ENCODE measurements at places on chromosomes 3 and 15. TPM values are rescaled to one million over a fixed set of nuclear protein-coding genes. Genes with fewer than 3 reads are reported as not detected.

The AQR gene
- total RNA-seq: 51.4 TPM

The SNX22 gene
- total RNA-seq: 1.5 TPM

GRCh38 chr15:99130765-99131440 is 26.0 kb downstream of the SYNM start:
- DNase-seq: peak; percentile 17

DNA sequence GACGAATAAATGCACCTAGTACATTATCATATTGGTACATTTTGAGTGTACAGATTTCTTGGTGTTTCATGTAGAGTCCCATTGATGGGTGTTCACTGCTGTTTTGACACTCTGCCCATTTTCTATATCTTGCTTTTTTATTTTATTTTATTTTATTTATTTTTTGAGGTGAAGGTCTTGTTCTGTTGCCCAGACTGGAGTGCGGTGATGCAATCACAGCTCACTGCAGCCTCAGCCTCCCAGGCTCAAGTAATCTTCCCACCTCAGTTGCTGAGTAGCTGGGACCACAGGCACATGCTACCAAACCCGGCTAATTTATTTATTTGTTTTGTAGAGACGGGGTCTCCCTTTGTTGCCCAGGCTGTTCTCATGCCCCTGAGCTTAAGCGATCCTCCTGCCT is 44.2 kb downstream of the DNAJC13 start:
- DNase-seq: no peak

GRCh38 chr3:9916734-9917680 is at the start of gene IL17RC:
Gene IL17RC, plus strand, starts transcription at chr3:9917098. Its CDS starts 218 bp downstream, at chr3:9917316.
- DNase-seq: peak; percentile 95

GRCh38 chr3:69020424-69020823 is 6.9 kb upstream of the EOGT start:
- DNase-seq: no peak

GRCh38 chr3:192364316-192364715 is 363.0 kb downstream of the FGF12 start:
- no peak for DNase-seq

- DNase-seq: no peak
Observed at GRCh38 chr15:27094235-27094634, 123.3 kb downstream of the GABRG3 start.

DNA sequence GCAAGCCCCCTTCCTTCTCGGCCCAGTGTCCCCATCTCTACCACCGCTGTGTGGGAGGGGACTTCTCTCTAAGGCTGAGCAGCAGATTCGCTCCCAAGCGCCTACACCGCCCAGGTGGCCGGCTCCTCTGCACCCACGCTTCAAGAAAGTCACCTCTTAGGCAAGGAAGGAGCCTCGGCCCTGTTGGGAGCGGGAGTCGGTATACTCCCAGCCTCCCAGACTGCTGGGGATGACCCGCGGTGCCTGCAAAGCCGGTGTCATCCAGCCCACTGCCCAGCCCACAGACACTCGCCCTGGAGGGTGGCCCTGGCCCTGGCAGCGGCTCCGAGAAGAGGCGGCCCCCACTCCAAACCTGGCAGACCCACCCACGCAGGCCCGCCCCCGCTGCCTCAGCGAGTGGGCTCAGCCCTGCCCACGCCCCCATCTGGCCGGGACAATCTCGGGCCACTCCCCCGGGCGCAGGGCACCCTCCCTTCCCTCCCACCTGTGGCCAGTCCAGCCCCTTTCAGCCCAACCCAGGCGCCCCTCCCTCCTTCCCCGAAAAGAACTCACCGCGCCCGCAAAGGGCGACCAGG is 396 bp downstream of the CHRNB4 start:
- no peak for DNase-seq

- no peak for DNase-seq
Observed at GRCh38 chr3:129399895-129400357, 28.5 kb downstream of the EFCAB12 start.

DNA sequence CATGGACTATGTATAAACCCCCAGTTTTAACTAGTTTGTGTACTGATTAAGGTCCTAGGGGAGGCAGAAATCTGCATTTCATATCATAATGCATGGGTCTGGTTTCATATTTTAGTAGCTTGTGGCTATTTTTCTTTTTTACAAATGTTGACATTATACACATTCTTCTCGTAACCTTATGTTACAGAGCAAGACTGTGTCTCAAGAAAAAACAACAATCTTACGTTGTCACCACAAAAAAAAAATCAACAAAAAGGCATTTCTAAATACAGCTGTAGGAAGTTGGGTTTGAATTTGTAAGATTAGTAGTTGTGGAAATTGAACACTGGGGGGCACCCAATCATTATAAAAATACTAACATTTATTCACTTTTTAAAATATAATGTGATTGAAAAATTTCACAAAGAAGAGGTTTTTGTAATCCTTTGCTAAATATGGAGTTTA is 17.9 kb downstream of the SERP1 start:
- DNase-seq: no peak

The KIF15 gene
- total RNA-seq: 1.1 TPM

- no peak for DNase-seq
Observed at GRCh38 chr15:62962101-62962995, 80.2 kb upstream of the TPM1 start.

All from breast epithelium (tissue), 4 donors.